ENCODE measurements at places on chromosomes 5 and 9. TPM values are rescaled to one million over a fixed set of nuclear protein-coding genes. Genes with fewer than 3 reads are reported as not detected.

DNA sequence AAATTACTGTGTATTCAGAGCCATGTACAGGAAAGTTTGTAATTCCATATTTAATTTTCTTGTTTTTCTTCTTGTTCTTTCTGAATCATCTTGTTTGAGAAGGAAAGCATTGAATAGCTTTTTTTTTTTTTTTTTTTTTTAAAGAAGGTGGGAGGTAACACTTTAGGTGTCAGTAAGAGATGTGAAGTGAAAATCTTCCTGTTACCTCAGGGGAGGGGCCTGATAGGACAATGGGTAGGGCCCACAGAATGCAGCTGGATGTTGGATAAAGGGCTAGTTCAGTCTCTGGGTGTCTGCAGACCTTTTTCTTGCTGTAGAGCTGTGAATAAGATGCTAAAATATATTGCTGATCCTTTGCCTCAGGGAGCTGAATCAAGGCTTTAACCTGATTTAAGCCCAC is 317.4 kb downstream of the MAN2A1 start:
- H3K36me3 ChIP-seq: no peaks in the 10 kb centered on the region
- no peak overlapping the region for H3K4me3 ChIP-seq
- DNase-seq: no peak

DNA sequence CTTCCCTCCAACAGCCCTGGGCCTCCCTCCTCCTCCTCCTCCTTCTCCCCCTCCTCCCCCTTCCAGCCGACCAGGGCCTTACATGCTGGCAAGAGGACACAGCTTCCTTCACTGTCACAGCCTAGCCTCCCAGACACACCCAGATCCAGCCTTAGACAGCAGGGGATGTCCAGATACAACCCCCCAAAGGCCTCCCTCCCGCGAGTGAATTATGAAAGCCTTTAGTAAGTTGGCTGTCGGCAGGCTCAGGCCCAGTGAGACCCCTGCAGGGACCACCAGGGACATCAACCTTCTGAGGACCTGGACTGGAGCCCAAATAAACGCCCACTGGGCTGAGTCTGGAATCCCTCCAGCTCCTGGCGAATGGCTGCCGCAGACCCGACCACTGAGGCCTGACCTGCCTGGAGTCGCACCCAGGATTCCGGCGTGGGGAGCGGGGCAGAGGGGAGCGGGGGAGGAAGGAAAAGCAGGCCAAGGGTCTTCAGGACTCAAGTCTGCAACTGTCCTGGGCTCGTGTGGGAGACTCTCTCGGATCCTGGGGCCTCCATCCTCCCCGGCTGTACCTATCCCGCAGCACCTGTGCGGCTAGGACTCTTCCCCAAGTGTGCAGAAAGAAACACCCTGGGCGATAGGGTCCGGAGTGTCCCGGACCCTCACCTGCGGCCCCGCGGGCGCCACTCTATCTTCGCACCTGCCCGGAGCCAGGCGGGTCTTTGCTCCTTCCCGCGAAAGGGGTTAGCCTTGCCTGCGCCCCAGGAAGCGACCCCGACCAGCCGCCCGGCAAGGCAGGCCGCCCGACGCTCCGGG is 705 bp downstream of the SEPTIN8 start:
- H3K4me3 ChIP-seq: peak overlapping the region; percentile 74
- DNase-seq: peak; percentile 16
- H3K27me3 ChIP-seq: peaks cover 29% of the 10 kb centered on the region
- peak overlapping the region; percentile 39 for H3K27ac ChIP-seq
- peaks cover 13% of the 10 kb centered on the region for H3K4me1 ChIP-seq
- no peaks in the 10 kb centered on the region for H3K36me3 ChIP-seq

The GCNT1 gene
- total RNA-seq: 69.3 TPM

DNA sequence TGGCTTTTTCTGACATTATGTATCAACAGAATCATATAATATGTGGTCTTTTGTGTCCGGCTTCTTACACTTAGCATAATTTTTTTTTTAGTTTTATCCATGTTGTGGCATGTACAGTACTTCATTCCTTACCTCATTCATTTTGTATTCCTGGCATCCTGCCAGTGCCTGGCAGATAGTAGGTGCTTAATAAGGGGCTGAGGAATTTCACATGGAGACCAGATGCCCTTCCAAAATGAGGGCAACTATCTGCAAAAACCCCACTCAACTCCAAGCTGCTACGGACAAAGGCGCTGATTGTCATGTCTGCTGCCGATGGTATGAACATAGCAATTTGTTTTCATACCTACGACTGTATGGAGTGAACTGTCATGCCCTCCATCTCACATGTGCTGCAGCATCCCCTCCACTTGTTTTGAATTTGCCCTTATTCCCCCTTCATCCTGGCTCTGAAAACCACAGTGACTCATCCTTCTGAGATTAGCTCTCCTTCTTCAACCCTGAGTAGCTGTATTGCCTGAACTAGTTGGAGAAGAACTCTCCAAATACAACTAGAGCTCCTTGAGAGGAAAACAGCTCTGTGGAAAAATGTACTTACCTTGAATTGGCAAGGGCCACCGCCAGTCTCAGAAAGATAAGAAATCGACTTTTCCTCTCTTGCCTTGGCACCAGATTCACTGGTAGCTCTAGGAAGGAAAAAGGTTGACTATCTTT is 41.3 kb upstream of the FOXE1 start:
- peaks cover 30% of the 10 kb centered on the region for H3K27me3 ChIP-seq
- no peaks in the 10 kb centered on the region for H3K36me3 ChIP-seq
- no peak for DNase-seq
- no peaks in the 10 kb centered on the region for H3K4me1 ChIP-seq

GRCh38 chr9:21481470-21482056 is 550 bp downstream of the IFNE start:
- no peaks in the 10 kb centered on the region for H3K27me3 ChIP-seq
- peaks cover 14% of the 10 kb centered on the region for H3K36me3 ChIP-seq
- no peak overlapping the region for H3K4me3 ChIP-seq

DNA sequence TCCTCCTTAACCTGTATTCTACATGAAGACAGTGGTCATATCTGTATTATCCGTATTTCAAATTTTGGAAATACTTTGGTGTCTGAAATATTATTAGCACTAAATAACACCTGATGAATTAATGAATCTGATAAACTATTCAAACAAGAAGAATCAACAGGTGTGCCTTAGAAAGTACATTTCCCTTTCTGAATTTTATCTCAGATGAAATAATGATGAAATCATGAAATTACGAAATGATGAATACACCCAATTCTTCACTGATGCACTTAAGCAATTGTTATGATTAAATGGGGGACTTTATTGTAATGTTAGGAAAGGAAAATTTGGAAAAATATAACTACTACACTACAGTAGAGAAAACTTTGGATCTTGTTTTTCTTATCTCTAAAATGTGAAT is 313.6 kb downstream of the HCN1 start:
- no peaks in the 10 kb centered on the region for H3K36me3 ChIP-seq
- H3K4me3 ChIP-seq: no peak overlapping the region
- H3K4me1 ChIP-seq: peaks cover under 1% of the 10 kb centered on the region
- no peak for DNase-seq

The HINT1 gene
- total RNA-seq: 210 TPM

DNA sequence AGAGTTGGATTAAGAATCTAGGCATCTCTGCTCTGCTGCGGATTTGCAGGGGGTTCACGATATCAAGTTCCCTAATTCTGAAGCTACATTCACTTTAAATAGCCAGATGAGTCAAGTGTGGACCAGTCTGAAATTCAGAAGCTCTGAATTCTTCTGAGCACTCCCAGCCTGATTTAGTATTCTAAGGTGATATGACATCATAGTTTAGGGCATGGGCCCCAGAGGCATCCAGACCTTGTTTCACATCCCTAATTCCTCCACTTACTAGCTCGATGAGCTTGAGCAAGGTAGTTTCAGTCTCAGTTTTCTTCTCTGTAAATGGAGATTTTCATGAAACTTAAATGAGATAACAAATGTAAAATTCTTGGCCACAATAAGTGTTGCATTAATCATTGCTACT is 65.2 kb downstream of the TMEM167A start:
- no peaks in the 10 kb centered on the region for H3K27me3 ChIP-seq
- no peaks in the 10 kb centered on the region for H3K36me3 ChIP-seq
- no peak for DNase-seq

DNA sequence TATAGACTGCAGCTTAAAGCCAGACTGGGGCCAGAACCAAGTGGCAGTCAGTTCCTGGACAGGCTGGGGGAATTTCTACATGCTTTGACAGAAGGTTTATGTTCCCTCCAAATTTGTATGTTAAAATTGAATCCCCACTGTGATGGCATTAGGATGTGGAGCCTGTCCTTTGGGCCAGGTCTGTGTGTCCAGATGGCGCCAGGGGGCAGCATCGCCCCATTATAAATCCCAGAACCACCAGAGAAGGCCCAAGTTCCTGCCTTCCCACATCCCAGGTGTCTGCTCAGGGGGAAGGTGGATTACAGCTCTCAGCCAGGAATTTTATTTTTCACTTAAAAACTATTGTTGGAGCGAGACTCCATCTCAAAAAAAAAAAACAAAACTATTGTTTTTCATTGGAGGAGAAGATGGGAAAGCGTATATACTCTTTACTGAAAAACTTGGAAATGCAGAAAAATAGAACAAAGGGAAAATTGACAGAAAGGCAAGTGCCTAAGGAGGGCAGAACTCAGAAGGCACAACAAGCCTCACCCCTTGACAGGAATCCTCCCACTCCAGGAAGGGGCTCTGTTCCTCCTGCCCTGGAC is 5.0 kb downstream of the IL3 start:
- peak; percentile 39 for DNase-seq
- H3K4me3 ChIP-seq: no peak overlapping the region
- H3K36me3 ChIP-seq: no peaks in the 10 kb centered on the region
- no peaks in the 10 kb centered on the region for H3K27me3 ChIP-seq
- H3K27ac ChIP-seq: peak overlapping the region; percentile 71

GRCh38 chr5:72455476-72455875 is 51.7 kb downstream of the ZNF366 start:
- DNase-seq: no peak
- H3K4me1 ChIP-seq: no peaks in the 10 kb centered on the region
- H3K4me3 ChIP-seq: no peak overlapping the region
- H3K27ac ChIP-seq: no peak overlapping the region
- peaks cover 10% of the 10 kb centered on the region for H3K27me3 ChIP-seq
- H3K36me3 ChIP-seq: no peaks in the 10 kb centered on the region

The ADAMTS16 gene
- total RNA-seq: 40.7 TPM

The PCDHB3 gene
- total RNA-seq: 9.1 TPM

GRCh38 chr9:14302405-14302804 is 11.5 kb downstream of the NFIB start:
- DNase-seq: no peak
- H3K4me1 ChIP-seq: peaks cover 32% of the 10 kb centered on the region
- no peak overlapping the region for H3K27ac ChIP-seq
- H3K36me3 ChIP-seq: peaks cover 1% of the 10 kb centered on the region

- H3K36me3 ChIP-seq: peaks cover 7% of the 10 kb centered on the region
- H3K27me3 ChIP-seq: peaks cover 79% of the 10 kb centered on the region
- peaks cover 13% of the 10 kb centered on the region for H3K4me1 ChIP-seq
- peak; percentile 39 for DNase-seq
- H3K27ac ChIP-seq: peak overlapping the region; percentile 94
Measured at GRCh38 chr9:107489144-107489673, 360 bp downstream of the KLF4 start.

- no peaks in the 10 kb centered on the region for H3K4me1 ChIP-seq
- peaks cover 11% of the 10 kb centered on the region for H3K27me3 ChIP-seq
Measured at GRCh38 chr5:151577566-151577965, 13.6 kb downstream of the FAT2 start.

The COX7C gene
- 750 TPM for total RNA-seq

The STKLD1 gene
- total RNA-seq: 3.8 TPM
